ENCODE measurements at places on chromosomes 3 and 15. TPM values are rescaled to one million over a fixed set of nuclear protein-coding genes. Genes with fewer than 3 reads are reported as not detected.

DNA sequence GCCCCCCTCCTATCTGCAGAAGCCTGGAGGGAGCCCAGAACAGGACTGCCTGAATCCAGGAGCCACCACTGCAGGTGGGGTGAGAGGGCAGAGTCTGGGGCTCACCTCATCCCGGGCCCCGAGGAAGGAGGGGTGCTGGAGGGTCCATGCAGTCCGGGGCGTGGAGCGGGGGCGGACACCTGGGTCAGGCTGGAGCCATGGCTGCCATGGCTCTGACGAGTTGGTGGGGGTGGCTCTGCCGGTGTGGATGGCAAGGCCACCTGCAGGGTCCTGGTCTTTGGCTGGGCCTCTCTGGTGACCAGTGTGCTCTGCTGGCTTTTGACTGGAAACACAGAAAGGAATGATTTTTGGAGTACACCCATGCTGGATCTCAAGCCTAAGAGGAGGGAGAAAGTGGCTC, 47.4 kb downstream of the DZIP1L start:
- H3K4me1 ChIP-seq: no peaks in the 10 kb centered on the region
- DNase-seq: no peak
- no peaks in the 10 kb centered on the region for H3K27me3 ChIP-seq
- H3K27ac ChIP-seq: no peak overlapping the region

DNA sequence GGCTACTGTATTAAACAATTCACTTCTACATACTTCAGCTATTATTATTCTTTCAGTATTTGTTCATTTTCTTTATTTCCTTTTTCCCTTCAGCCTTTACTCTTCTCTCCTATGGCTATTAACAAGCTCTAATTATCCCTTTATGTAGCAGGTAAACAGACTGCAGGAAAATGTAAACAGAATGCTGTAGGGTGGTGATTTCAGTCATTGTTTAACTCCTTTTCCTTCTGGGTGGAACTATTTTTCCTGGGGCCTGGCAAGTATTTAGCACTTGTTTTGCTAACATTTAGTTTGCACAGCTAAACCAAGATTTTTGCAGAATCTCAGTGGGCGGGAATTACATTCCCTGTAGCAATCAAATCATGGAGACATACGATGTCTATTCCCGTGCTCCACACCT, 14.4 kb downstream of the RARB start:
- H3K36me3 ChIP-seq: no peaks in the 10 kb centered on the region
- H3K27me3 ChIP-seq: no peaks in the 10 kb centered on the region
- no peak overlapping the region for H3K27ac ChIP-seq
- DNase-seq: no peak
- no peak overlapping the region for H3K4me3 ChIP-seq

- H3K4me3 ChIP-seq: no peak overlapping the region
- no peak overlapping the region for H3K27ac ChIP-seq
- no peak for DNase-seq
- H3K36me3 ChIP-seq: no peaks in the 10 kb centered on the region
- peaks cover 16% of the 10 kb centered on the region for H3K4me1 ChIP-seq
Observed at GRCh38 chr15:25901811-25902605, 38.9 kb upstream of the ATP10A start.

GRCh38 chr3:134084242-134084950, 54.7 kb upstream of the SLCO2A1 start:
- no peaks in the 10 kb centered on the region for H3K27me3 ChIP-seq
- no peak overlapping the region for H3K27ac ChIP-seq
- H3K4me1 ChIP-seq: no peaks in the 10 kb centered on the region
- H3K4me3 ChIP-seq: no peak overlapping the region
- DNase-seq: no peak
- no peaks in the 10 kb centered on the region for H3K36me3 ChIP-seq

- H3K27ac ChIP-seq: no peak overlapping the region
- H3K4me3 ChIP-seq: no peak overlapping the region
- no peaks in the 10 kb centered on the region for H3K4me1 ChIP-seq
- no peaks in the 10 kb centered on the region for H3K36me3 ChIP-seq
- DNase-seq: no peak
- no peaks in the 10 kb centered on the region for H3K27me3 ChIP-seq
Observed at GRCh38 chr15:85456798-85457197, 76.4 kb downstream of the AKAP13 start.

- H3K27ac ChIP-seq: no peak overlapping the region
- H3K27me3 ChIP-seq: no peaks in the 10 kb centered on the region
- H3K4me1 ChIP-seq: no peaks in the 10 kb centered on the region
- H3K4me3 ChIP-seq: no peak overlapping the region
- no peak for DNase-seq
Observed at GRCh38 chr3:7875925-7876324, 625.7 kb upstream of the LMCD1 start.

GRCh38 chr15:85389306-85389650, 8.9 kb downstream of the AKAP13 start:
- no peak for DNase-seq
- H3K27me3 ChIP-seq: no peaks in the 10 kb centered on the region
- H3K4me1 ChIP-seq: peaks cover 16% of the 10 kb centered on the region
- no peaks in the 10 kb centered on the region for H3K36me3 ChIP-seq
- H3K27ac ChIP-seq: no peak overlapping the region

DNA sequence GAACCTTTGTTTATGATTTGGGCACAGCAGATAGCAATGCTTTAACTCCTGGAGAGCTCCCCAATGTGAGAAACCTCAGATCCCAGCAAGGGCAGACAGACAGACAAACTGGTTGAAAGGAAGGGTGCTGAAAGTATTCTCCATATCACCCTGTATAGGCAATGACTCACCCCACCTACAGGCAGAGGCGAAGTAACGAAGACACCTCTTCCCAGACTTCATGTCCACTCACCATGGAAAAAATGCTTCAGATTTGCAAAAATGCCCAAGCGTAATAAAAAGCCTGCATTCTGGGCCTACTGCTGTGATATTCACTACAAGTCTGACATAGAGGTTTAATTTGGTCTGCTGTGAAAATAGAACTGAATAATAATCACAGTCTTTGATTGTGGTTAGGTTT, 50.5 kb downstream of the THBS1 start:
- H3K4me1 ChIP-seq: peaks cover 7% of the 10 kb centered on the region
- DNase-seq: no peak
- H3K27ac ChIP-seq: no peak overlapping the region
- no peaks in the 10 kb centered on the region for H3K36me3 ChIP-seq

GRCh38 chr3:141323936-141324704, 44.2 kb upstream of the ZBTB38 start:
- DNase-seq: no peak
- no peaks in the 10 kb centered on the region for H3K27me3 ChIP-seq
- no peaks in the 10 kb centered on the region for H3K4me1 ChIP-seq
- H3K36me3 ChIP-seq: no peaks in the 10 kb centered on the region

- no peaks in the 10 kb centered on the region for H3K27me3 ChIP-seq
- H3K36me3 ChIP-seq: no peaks in the 10 kb centered on the region
- H3K4me3 ChIP-seq: no peak overlapping the region
- H3K27ac ChIP-seq: no peak overlapping the region
- H3K4me1 ChIP-seq: no peaks in the 10 kb centered on the region
Observed at GRCh38 chr15:79027532-79028410, 62.8 kb downstream of the RASGRF1 start.

GRCh38 chr15:60961541-60962485, 267.3 kb downstream of the RORA start:
- no peak for DNase-seq
- H3K27me3 ChIP-seq: no peaks in the 10 kb centered on the region
- no peaks in the 10 kb centered on the region for H3K36me3 ChIP-seq
- peaks cover 34% of the 10 kb centered on the region for H3K4me1 ChIP-seq
- H3K4me3 ChIP-seq: no peak overlapping the region

The SERINC4 gene
- total RNA-seq: 0.18 TPM

The GRM7 gene
- not detected for total RNA-seq

The SLC30A4 gene
- 2.1 TPM for total RNA-seq

Data from psoas muscle (tissue), 8 donors.